ENCODE measurements at places on chromosomes 16 and 17.

GRCh38 chr17:63102034-63102433, 136.0 kb downstream of the TANC2 start:
- DNase-seq, result no peak

DNA sequence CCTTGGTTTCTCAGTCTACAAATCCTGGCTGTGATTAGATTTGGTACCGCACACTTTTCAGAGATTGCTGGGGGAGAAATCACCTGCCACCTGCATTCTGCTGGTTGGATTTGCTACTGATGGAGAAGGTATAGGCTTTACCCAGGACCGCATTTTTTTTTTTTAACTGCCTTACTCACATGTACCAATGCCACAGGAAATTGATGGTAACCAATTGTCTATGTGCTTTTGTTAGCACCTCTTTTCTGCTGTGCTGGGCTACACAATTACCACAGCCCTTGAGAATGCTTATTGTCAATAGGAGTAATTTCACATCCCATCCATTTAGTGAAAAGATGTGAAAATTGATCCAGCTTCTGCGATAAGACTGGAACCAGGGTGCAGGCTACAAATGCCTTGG, 74.4 kb upstream of the TANC2 start:
- DNase-seq, result no peak

GRCh38 chr17:39243155-39243554, 17.4 kb upstream of the STAC2 start:
- no peak for DNase-seq

DNA sequence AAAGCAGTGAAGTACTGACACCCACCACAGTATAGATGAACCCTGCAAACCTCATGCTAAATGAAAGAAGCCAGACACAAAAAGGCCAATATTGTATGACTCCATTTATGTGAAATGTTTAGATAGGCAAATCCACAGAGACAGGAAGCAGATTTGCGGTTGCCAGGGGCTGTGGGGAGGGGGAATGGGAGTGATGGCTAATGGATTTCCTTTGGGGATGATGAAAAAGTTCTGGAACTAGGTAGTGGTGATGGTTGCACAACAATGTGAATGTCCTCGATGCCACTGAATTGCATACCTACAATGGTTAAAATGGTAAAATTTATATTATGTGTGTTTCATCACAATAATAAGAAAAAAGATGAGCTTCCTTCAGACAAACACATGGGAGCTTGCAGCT, 28.4 kb upstream of the WFIKKN2 start:
- no peak for DNase-seq

GRCh38 chr17:66357037-66357436, 54.6 kb downstream of the PRKCA start:
- no peak for DNase-seq

- no peak for DNase-seq
Observed at GRCh38 chr17:70158591-70158990, 10.7 kb upstream of the KCNJ2 start.

GRCh38 chr17:13743906-13744305, 142.2 kb upstream of the HS3ST3A1 start:
- DNase-seq, result no peak

- no peak for DNase-seq
Observed at GRCh38 chr16:77049577-77049976, 141.4 kb upstream of the MON1B start.

DNA sequence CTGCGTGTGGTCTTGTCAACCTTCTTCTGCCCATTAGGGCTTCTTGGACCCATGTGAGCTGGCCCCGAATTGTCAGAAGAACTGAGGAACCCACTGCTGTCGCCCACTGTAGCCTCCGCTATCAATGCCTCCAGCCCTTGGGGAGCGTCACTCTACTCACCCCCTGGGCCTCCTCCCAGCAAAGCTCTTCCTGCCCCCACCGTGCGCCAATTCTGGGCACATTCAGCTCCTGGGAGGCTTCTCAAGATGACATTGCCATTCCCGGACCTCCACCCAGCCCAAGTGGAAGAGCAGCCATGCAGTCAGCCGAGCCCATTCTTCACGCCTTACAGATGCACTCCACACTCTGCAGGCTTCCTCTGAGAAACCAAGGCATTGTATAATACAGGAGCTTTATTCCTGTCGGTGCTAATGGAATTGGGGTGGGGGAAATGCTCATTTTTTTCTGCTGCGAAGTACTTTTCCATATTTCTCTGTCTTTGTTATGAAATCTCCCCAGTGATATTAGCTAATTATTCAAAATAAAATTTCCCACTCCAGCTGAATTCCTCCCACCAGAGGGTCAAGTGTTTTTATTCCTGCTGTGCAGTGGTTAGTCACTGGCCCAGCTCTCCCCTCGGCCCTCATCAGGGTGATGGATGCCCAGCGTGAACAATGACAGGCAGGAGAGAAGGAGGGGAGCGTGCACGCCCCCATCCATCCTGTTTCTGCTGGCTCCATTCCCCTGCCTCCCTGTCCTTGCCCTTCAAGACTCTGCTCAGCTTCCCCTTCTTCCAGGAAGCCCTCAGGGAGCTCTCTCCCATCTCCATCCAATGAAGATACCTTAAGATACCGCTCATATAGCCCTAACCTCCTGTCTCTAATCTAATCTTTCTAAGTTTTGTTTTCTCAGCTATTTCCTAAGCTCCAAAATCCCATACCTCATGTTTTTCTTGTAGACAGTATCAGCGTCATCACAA, 87.7 kb downstream of the C16orf95 start:
- no peak for DNase-seq

DNA sequence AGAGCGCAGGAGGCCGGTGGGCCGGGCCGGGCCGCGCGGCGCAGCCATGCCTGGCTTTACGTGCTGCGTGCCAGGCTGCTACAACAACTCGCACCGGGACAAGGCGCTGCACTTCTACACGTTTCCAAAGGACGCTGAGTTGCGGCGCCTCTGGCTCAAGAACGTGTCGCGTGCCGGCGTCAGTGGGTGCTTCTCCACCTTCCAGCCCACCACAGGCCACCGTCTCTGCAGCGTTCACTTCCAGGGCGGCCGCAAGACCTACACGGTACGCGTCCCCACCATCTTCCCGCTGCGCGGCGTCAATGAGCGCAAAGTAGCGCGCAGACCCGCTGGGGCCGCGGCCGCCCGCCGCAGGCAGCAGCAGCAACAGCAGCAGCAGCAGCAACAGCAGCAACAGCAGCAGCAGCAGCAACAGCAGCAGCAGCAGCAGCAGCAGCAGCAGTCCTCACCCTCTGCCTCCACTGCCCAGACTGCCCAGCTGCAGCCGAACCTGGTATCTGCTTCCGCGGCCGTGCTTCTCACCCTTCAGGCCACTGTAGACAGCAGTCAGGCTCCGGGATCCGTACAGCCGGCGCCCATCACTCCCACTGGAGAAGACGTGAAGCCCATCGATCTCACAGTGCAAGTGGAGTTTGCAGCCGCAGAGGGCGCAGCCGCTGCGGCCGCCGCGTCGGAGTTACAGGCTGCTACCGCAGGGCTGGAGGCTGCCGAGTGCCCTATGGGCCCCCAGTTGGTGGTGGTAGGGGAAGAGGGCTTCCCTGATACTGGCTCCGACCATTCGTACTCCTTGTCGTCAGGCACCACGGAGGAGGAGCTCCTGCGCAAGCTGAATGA, 606 bp downstream of the THAP11 start:
- peak; percentile 27 for DNase-seq

DNA sequence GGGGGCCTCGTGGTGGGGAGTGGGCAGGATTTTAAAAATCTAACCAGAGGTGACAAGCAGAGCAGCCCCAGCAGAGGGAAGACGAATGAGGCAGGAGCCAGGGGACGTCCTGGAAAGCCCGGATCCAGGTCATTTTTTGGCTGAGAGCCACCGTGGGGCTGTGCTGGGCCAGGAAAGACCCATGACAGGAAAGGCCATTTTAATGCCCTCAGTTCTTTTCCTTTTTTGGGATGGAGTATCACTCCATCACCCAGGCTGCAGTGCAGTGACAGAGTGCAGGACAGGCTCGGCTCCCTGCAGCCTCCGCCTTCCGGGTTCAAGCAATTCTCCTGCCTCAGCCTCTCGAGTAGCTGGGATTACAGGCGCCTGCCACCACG, 30.5 kb upstream of the JPH3 start:
- no peak for DNase-seq

- no peak for DNase-seq
Observed at GRCh38 chr16:82755570-82756282, 129.0 kb downstream of the CDH13 start.

DNA sequence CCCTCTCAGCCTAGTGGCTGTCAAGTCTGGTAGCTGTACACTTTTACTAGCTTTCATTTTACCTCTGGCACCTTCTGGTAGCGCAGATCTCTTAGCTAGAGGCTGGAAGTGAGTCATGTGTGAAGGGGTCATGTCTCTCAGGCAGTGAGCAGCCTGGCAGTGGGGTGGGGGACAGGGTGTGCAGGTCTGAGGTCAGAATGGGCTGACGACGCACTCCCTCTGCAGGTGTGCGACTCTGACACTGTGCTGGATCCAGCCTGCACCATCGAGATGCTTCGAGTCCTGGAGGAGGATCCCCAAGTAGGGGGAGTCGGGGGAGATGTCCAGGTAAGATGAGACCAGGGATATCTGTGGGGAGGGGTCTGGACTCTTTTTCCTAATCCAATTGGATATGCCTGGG, 7.8 kb downstream of the HAS3 start:
- no peak for DNase-seq

DNA sequence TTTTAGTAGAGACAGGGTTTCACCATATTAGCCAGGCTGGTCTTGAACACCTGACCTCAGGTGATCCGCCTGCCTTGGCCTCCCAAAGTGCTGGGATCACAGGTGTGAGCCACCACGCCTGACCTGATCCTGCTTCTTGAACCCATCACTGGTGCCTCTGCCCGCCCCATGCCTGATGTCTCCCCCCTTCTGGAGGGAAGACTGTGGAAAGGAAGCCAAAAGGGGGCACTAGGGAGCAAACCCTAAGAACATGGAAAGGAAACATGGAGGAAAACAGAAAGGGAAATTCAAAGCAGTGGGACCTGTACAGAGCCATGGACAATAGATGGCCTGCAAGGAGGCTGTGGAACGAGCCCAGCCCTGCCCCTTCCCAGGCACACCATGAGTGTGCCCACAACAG, 31.1 kb upstream of the FASN start:
- no peak for DNase-seq

DNA sequence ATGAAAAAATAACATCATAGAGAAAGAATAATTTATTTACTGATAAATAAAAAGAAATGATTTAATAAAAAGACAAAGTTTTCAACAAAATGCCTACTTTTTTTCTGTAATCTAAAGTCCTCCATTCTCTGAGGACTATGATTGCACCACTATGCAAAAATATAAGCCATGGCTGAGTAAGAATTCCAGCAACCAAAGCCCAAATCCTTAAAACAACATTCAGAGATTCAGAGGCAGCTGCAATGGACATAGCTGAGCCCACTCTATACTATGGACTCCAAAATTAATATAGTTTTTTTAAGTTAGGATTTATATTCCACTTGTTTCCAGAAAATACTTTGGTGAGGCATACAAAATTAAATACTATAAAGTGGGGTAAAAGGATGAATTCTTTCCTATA, 169.5 kb upstream of the C17orf78 start:
- no peak for DNase-seq

- no peak for DNase-seq
Observed at GRCh38 chr17:32261417-32261736, 4.3 kb upstream of the RHBDL3 start.

DNA sequence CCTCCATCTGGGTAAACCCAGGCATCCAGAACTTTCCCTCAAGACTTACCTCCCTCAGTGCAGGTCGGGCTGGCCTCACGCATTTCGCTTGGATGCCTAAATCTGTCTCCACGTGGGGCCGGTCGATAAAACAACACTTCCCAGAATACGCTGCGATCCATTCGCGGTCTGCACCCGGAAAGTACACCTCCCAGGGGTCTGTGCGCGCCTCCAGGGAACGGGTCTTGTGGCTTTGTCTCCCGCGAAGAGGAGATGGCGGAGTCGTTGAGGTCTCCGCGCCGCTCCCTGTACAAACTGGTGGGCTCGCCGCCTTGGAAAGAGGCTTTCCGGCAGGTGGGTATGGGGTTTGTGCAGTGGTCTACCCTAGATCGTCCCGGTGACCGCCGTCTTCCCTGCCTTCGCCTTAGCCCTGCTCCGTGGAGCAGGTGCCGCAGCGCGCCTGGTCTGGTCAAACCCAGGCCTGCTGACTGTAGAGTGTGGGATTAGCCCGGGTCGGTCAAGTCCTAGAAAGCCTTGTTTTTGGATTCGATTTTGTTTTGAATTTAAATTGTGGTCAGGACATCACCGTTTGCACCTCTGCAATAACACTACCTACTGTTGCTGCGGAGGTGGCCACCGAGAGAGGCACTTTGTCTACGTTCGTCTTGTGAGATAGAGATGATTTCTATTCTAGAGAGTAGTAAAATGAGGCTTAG, at the start of gene RPAIN:
Gene RPAIN, plus strand, starts transcription at position 224 of the 695 bp plus-strand sequence. Its CDS starts 29 bp downstream, at position 253.
- DNase-seq, result peak; percentile 90

DNA sequence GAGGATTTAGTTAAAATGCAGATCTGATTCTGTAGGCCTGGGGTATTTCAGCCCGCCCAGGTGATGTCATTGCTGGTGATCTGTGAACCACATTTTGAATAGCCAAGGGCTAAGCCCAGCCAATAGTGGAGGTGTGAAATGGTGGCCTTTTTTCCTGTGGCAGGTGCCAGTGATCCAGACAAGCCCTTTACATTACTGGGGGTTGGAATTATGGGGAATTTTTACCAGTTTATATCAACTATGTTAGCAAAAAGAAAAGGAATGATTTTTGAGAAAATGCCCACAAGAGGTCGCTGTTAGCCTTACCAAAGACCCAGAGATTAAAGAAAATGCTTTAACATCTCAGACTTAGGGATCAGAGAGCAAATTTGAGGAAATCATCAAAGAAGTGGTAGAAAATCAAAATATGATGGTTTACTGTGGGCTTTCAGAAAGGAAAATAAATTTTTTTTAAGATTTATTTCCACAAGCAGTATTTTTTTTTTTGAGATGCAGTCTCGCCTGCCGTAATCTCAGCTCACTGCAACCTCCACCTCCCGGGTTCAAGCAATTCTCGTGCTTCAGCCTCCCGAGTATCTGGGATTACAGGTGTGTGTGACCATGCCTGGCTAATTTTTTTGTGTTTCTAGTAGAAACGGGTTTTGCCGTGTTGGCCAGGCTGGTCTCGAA, 3.9 kb downstream of the VPS35L start:
- peak; percentile 50 for DNase-seq

DNA sequence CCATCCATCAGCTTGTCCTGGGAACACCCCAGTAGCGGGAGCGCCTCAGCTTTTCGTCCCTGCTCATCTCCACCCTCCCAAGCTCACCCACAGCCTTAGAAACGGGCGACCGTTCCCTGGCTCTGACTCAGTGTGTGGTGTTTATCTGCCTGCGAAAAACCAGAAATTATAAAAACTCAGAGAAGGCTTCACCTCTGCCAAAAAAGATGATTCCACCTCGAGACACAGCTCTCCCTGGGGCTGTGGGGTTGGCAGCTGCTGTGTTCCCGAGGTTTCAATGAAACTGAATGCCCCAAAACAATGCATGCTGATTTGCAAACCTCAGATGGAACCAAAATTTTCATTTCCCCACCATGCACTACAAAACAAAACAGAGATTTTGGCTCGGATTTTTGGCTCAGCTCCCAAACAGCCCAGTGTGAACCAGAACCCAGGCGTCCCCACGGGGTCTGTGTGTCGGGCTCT, 62.4 kb upstream of the MED9 start:
- no peak for DNase-seq

- no peak for DNase-seq
Observed at GRCh38 chr16:3674513-3675295, 20.2 kb downstream of the DNASE1 start.

All from Jurkat, Clone E6-1 (cell line).